ENCODE measurements at places on chromosomes 6 and 20.
A peak's percentile ranks its signal among the peaks of the same experiment; 100 is the strongest.

- no peak for DNase-seq
Measured at GRCh38 chr20:6006603-6006949, 47.3 kb downstream of the LRRN4 start.

- no peak for DNase-seq
Measured at GRCh38 chr20:4962241-4962855, 39.0 kb downstream of the SLC23A2 start.

GRCh38 chr6:41498968-41499599 lies 47.1 kb upstream of the FOXP4 start:
- DNase-seq, result no peak

DNA sequence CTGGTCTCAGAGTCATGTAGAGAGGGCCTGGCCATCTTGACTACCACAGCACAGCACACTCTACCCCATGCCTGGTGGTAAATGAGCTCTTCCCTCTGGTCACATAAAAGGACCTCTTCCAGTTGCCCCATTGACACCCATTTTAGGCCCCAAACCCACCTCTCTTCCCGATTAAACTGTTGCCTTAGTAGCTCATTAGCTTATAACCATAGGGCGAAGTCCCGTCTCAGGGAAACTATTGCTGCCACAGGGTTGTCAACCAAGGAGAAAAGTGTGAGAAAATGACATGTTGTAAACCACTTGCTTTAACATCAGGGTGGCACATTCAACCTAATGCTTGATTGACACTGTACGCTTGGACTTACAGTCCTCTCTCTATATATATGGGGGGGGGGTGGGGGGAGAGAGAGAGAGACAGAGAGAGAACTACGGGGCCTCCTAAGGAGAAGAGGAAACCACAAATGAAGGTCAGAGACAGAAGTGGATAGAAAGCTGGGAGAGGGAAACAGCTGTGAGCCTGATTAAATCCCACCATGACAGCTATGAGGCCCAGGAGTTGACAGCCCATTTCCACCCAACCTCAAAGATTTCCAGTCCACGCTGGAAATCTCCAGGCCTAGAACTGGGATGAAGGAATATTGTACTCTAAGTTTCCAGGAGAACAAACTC lies 14.9 kb upstream of the BTN1A1 start:
- no peak for DNase-seq

- no peak for DNase-seq
Measured at GRCh38 chr6:168164462-168165061, 85.5 kb upstream of the FRMD1 start.

DNA sequence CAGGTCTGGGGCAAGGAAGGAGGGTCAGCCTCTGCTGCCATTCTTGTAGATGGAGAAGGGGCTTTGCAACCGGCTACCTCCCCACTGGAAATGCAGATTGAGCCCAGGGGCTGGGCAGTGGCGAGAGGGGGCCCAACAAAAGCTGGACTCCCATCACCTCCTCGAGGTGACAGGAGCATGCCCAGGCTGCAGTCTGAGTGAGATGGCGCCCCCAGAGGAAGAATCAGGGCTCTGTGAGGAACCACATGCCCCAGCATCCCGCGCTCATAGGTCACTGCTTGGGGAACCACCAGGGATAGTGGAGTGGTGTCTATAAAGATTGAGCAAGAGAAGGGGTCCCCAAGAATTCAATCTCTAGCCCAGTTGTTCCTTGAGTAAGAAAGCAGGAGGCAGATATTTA lies 31.6 kb upstream of the NEDD9 start:
- DNase-seq, result no peak

GRCh38 chr6:45109551-45109950 lies 218.6 kb upstream of the RUNX2 start:
- DNase-seq, result no peak

GRCh38 chr6:150145830-150146229 lies 3.0 kb downstream of the PPP1R14C start:
- no peak for DNase-seq

- DNase-seq, result peak; percentile 80
Measured at GRCh38 chr6:14286144-14286543, 168.6 kb downstream of the CD83 start.

DNA sequence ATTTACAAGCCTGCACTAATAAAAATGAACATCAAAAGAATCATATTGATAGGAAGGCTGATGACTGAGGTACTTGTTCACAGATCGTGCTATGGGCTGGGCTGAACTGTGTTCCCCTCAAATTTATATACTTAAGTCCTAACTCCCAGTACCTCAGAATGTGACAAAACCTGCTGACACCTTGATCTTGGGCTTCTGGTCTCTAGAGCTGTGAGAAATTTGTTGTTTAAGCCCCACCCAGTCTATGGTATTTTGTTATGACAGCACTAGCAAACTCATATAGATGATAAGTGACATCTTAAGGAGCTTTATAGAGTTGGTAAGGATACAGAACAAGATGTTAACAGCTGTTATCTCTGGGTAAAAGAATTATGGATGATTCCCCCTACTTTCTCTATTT lies 13.8 kb downstream of the UBE2V1 start:
- no peak for DNase-seq

DNA sequence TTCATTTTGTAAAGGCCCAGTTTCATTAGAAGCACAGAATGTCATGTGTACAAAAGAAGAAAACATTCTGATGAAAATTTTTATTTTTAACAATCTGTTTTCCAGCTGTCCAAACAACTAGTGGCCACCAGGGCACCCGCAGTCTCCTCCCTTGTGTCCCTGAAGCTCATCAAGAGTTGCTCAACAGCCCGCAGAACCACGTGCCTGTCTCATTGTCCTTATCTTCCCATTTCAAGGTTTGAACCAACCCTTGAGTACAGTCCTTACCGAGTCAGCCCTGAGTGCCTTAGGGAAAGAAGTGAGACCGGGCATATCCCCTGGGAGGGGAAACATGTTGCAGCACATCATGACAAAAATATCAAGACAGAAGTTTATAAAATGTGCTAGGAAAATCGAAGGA lies 15.9 kb upstream of the ZNF133 start:
- no peak for DNase-seq

GRCh38 chr6:157030755-157031154 lies 253.6 kb downstream of the ARID1B start:
- DNase-seq, result no peak

DNA sequence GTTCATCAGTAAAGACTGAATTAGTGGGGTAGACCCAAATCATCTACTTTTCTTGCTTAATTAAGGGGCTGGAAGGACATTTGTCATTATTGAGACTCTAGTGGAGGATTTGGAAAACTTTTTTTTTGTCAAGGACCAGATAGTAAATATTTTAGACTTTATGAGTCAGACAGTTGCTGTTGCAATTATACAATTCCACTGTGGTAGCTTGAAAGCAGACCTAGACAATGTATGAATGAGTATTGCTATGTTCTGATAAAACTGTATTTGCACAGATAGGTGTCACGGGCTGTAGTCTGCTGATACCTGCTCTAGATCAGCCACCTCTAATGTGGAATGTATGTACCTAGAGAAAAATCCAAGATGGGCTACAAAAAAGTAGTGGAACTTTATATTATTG lies 175.0 kb downstream of the CARMIL1 start:
- no peak for DNase-seq

- no peak for DNase-seq
Measured at GRCh38 chr6:146917182-146917581, 287.0 kb upstream of the STXBP5 start.

GRCh38 chr6:3273707-3274521 lies 15.2 kb downstream of the PSMG4 start:
- no peak for DNase-seq

GRCh38 chr20:52536841-52537400 lies 345.3 kb upstream of the ZFP64 start:
- DNase-seq, result no peak

DNA sequence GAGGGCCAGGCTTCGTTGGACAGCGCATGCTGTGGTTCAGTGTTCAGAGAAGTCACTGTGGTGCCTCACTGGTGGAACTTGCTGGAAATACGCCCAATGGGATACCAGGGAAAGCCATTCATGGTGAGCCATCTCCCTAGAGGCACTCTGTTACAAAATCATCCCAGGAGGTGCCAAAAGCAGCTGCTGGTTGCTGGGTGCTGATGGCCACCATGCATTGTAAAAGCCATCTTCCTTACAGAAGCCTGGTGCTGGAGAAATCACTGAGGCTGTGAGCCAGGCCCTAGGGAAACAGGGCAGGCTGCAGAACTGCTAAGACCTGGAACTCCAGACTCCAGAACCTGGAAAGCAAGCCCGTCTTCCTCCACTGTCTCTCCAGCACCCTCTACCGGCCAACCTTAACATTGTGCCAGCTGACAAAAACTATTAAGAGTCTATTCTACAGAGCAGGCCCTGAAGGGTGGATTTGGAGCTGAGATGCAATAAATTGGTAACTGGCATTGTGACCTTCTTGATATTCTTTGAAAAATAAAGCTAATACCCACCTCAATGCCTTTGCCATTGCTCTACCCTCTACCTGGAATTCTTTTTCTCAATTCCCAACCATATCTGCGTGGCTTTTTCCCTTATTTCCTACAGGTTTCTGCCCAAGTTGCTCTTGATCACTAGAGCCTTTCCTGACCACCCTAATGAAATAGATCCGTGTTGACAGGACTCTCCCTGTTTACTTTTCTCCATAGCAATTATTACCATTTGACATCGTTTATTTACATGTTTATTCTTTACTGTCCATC lies 18.5 kb downstream of the SNRPB start:
- no peak for DNase-seq

DNA sequence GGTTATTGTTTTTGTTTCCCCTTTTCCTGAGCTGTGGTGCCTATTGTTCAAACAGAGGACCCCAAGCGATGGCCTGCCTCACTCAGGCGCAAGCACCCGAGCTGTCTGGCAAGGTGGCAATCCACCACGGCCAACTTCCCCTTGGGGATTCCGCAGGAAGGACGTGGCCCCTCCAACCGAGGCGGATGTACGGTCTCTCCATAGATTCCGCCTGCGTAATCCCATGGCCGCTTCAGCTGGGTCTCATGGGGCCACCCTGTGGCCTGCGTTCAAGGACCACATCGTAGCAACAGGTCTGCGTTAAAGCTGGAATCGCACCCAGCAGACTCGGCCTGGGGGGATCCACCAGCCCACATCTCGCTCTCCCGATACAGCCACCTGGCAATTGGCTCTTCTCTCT lies 79.9 kb downstream of the CEBPB start:
- DNase-seq, result no peak

GRCh38 chr6:139821676-139822223 lies 447.3 kb upstream of the CITED2 start:
- no peak for DNase-seq

DNA sequence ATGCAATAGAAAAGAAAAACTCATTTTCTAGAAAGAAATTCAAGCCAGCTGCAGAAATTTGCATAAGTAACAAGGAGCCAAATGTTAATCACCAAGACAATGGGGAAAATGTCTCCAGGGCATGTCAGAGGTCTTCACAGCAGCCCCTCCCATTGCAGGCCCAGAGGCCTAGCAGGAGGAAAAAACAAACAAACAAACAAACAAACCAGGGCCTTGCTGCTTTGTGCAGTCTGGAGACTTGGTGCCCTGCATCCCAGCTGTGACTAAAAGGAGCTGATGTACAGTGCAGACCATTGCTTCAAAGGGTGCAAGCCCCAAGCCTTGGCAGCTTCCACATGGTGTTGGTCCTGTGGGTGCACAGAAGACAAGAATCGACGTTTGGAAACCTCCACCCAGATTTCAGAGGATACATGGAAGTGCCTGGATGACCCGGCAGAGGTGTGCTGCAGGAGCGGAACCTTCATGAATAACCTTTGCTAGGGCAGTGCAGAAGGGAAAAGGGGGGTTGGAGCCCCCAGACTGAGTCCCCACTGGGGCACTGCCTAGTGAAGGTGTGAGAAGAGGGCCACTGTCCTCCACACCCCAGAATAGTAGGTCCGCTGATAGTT lies 110.9 kb upstream of the AKAP12 start:
- DNase-seq, result no peak

DNA sequence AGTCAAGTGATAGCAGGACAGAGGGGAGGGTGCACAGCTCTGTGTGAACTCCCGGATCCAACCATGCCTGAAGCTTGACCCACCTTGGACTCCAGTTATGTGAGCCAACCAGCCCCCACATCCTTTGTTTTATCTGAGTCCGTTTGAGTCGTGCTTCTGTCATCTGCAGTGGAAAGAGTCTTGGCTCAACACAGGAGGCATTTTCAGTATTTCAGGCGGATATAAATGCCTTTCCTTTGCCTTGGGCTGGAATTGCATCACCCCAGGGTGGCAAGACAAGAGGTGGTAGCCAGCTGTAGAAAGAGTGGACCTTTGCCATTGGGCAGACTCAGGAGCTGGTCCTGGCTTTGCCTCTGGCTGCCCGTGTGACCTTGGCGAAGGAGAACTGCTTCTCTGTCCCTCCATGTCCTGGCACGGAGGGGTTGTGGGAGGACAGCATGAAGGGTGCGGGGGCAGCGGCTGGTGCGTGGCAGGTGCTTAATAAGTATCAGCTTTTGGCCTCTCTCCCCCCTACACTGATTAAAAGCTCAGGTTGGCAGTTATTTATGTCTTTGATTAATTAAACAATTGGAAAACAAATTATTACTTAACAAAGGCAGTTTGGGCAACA lies 42.6 kb upstream of the APCDD1L start:
- DNase-seq, result no peak

DNA sequence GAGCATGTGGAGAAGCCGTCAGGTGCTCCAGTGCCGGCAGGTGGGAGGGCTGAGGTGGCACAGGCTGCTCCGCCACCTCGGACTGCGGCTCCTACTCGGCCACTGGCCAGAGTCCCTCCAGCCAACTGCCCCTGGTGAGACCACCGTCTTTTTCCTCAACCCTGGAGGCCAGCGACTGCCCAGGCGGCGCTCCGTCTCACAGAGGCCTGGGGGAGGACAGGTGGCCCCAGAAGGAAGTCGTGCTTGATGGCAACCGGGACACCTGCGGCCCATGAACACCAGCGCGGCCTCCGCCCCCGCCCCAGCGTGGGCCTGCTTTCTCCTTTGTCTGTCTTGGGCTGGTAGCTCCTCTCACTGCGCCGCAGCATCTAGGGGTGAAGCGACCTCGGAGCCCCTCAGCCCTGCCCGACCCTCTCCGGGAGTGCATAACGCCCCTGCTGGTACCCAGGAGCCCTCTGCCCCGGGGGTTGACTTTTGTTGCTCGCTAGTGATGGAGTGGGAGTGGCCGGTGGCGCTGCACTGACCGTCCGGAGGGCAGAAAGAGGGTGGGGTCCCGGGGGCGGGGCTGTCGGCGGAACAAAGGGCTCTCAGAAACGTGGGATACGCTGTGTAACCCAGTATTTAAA lies 706 bp upstream of the TUBB2B start:
- no peak for DNase-seq

GRCh38 chr6:136895901-136896300 lies 26.2 kb upstream of the SLC35D3 start:
- no peak for DNase-seq

DNA sequence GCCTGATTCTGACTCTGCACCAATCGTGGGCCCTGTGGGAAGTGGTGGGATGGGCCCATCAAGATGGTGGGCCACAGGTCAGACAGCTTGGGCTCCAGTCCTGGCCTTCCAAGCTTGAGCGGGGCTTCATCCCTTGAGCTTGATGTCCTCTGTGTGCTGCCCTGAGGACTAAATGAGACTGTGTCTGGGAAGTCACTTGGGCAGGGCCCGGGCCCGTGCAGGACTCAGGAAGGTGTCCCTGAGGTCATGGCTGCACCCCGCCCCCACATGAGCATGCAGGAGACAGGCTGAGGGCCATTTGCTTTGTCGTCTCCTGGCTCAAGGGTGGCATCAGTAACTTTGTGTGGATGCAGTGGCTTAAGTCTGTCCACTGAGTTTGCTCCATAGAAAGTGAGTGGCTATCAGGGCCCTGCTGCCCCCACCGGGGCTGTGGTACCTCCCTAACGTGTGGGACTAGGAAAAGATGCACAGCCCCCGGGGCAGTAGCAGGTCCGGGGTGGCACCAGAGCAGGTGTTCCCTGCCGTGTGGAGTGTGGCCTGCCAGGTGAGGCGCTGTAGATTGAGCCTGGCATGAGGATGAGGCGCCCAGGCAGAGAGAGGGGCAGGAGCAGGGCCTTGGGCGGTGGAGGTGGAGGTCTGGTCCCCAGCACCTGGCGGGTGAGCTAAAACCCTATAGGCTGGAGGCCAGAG lies 298.6 kb downstream of the TAF4 start:
- DNase-seq, result no peak

All from AG09309 (cell line).